Endothelial cell (in vitro differentiated cells): ENCODE measurements at places on chromosomes 6 and 20. TPM values are rescaled to one million over a fixed set of nuclear protein-coding genes. Genes with fewer than 3 reads are reported as not detected.

GRCh38 chr6:122068291-122068769 is 331.1 kb upstream of the HSF2 start:
- no peak for DNase-seq

DNA sequence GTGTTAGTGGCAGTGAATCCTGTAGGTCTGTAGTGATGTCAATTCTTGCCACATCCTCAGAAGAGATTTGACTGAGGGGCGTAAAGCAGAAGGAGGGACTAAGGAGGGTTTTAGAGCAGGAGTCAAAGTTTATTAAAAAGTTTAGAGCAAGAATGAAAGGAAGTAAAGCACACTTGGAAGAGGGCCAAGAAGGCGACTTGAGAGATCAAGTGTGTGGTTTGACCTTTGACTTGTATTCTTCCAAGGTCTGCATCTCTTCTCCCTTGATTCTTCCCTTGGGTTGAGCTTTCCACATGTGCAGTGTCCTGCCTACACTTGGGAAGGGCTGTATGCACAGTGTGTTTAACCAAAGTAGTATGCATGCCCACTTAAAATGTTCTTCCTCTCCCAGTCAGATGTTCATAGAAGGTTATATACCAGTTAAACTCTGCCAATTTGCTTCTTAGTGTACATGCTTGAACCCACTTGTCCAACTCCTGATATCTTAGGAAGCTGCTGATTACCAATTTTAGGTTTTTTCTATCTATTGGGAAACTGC is 627.6 kb downstream of the MMUT start:
- no peak for DNase-seq

GRCh38 chr20:24364482-24364881 is 104.9 kb upstream of the SYNDIG1 start:
- DNase-seq: no peak

DNA sequence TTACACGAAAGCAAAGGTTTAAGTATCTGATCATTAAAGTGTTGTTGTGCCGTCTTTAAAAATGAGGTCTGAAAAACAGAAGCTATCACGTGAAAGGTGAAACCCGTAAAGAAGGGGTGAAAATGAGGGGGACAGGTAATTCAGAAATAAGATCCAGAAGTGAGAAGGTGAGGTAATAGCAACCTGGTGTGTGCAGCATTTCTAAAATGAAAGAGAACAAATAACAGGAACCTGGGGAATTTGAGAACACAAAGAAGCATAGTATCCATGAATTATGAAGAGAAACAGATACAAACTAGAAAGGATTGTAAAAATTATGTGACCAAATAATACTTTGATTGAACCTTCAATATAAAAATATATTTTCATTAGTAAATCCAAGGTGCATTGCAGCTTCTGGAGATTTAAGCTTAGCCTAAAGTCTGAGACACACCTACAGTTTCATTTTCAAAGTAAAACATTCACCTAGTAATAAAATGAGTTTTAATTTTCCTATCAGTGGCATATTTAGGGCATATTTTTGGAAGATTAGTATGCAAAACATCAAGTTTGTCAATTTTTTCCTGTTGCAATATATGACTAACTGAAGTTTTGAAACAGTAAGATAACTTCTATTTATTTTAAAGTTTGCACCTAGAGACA is 1.4 kb downstream of the HEY2 start:
- no peak for DNase-seq

GRCh38 chr6:130425537-130425936 is 59.7 kb downstream of the TMEM200A start:
- no peak for DNase-seq

- no peak for DNase-seq
These were observed 45.6 kb upstream of the ARFGEF2 start for GRCh38 chr20:48875914-48876240.

- no peak for DNase-seq
These were observed 7.7 kb upstream of the AIF1 start for GRCh38 chr6:31607317-31607716.

GRCh38 chr6:18242062-18242851 is 22.1 kb downstream of the DEK start:
- no peak for DNase-seq

DNA sequence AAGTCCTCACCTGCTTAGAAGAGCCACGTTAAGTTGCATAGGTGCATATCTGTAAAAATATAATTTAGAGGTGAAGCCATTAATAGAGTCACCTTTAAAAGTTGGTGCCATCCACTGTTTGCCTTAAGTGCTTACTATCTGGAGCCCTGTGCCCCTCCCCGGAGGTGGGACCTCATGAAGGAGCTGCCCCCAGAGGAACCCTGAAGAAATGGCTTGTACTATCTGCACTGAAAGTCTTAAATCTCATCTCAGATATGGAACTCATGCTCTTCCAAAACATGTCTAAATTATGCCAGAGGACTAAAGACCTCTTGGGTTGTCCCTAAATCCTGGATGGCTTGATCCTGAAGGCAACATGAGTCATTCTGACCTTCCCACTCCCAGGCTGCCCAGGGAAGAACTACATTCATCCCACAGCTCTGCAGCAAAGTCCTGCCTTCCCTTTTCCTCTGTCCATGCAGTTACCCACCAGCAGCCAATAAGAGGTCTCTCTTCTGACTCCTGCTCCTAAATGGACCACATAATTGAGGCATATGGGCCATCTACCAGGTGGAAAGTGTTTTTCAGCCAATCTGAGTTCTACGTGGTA is 85.3 kb downstream of the ASXL1 start:
- DNase-seq: no peak

Gene LINC00237
- total RNA-seq: not detected

Gene TNFRSF6B
- not detected for total RNA-seq

Gene GNMT
- 0.59 TPM for total RNA-seq

DNA sequence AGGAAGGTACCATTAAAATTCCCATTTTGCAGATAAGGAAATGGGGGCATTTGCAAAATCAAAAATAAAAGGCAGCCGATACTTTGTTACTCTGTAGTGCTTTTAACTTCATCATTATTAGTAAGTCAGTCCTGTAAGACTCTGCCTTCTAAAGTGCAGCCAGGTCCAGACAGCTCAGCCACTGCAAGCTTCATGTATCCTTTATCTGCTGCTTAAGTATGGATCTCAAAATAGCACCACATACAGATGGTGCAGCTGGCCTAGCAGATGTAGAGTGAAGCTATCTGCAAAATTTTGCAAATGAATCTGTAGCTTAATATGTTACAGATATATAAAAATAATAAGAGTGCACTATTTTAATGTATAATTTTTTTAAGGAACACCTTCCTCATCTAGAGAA is 53.4 kb downstream of the NUS1 start:
- no peak for DNase-seq

- no peak for DNase-seq
These were observed 584.4 kb upstream of the CDH4 start for GRCh38 chr20:60667641-60668040.

DNA sequence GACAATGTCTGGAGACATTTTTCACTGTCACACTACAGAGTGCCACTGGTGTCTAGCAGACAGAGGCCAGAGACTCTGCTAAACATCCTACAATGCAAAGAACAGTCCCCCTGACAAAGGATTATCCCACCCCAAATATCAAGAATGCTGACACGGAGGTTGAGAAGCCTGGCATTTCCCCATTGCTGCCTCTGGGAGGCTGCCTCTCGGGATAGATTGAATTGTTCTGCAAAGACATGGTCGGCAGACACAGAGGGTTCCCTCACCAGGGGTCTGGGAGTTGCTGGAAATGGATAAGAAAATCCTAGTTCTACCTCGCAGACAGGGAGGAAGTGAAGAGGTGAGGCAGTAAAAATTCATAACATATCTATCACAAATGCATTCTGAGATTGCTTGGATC is 166.4 kb upstream of the AGPAT4 start:
- DNase-seq: no peak

Gene ADGRF4
- total RNA-seq: not detected

Gene ZHX3
- 20.9 TPM for total RNA-seq

Gene PCSK2
- 1.0 TPM for total RNA-seq

DNA sequence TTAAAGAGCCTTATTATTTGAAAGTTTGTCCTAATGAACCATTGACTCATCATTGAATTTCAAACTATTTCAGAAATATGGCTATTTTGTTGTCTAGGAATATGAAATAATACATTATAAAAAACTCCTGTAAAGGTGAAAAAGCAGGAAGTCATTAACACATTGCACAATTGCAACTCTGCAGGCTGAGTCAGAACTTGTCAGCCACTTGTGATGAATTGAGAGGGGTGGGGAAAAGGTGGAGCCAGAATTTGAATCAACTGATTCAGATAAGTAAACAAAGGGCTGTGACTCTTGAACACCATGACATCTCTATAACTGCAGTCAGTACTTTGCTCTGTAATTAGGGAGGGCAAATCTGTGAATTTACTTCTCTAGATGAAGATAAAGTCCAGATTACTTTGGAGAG is 6.0 kb downstream of the C6orf141 start:
- DNase-seq: no peak

- no peak for DNase-seq
These were observed 187.8 kb downstream of the SYNDIG1 start for GRCh38 chr20:24657196-24657595.

Gene SYCP2L
- total RNA-seq: 8.1 TPM

DNA sequence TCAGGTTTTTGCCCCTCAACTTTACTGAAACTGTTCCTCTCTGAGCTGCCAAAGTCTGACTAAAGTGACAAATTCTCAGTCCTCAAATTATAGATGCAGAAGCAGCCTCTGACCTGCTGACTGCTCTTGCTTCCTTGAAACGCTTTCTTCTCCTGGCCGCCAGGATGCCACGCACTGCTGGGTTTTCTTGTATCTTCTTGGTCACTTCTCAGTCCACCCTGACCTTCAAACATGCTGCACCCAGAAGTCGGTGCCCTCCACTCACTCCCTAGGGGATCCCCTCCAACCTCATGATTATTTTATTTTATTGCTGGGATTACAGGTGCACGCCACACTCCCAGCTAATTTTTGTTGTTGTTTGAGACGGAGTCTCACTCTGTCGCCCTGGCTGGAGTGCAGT is 24.7 kb downstream of the SYNJ2 start:
- no peak for DNase-seq

Gene RBM38
- 23.6 TPM for total RNA-seq

GRCh38 chr6:21325201-21325856 is 268.2 kb upstream of the SOX4 start:
- DNase-seq: no peak

DNA sequence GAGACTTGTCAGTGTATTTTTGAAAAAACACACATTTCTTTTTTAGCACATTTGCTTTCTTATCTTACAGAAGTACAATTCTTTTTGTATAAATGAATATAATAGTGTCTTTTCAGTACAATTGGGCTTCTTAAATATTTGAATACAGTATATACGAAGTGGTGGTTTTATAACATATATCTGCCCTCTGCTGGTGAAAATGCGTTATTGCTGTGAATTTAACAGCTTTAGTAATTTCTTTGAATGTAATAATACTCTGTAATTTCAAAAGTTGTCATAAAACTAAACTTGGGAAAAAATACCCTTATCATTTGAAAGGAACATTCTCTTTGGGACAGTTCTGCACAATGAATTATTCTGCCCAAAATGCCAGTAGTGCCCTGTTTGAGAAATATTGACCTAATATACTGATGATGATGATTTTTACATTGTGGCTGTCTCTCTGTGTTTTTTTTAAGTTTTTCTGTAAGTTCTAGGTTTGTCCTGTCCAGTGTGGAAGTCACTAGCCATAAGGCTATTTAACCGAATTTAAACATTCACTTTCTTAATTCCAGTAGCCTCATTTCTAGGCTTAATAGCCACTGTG is 19.0 kb downstream of the SMAP1 start:
- DNase-seq: no peak

- DNase-seq: no peak
These were observed 192.4 kb downstream of the BMP2 start for GRCh38 chr20:6959900-6960312.

Gene TEAD3
- 6.3 TPM for total RNA-seq

- DNase-seq: no peak
These were observed 1.6 kb downstream of the POLR1H start for GRCh38 chr6:30062471-30063178.

Gene SASH1
- 138 TPM for total RNA-seq

GRCh38 chr20:17628101-17628841 is 53.8 kb downstream of the RRBP1 start:
- no peak for DNase-seq

DNA sequence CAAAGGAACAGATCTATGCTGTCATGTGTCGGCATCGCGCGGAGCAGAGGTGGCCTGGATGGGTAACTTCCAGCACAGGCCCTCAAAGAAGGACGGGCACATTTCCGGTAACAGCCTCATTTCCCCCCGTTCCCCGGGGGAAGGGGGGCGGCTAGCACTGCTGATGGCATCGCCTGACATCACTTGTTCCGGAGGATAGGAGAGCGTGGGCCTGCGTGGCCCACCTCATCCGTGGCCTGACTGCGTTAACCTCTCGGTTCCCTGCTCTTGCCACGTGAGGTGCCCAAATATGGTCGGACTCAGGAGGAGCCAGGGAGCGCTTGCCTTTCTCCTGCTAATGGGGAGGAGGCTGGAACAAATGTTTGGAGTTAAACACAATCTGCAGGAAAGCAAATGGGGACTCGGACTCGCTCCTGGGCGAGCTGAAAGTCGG is at the start of gene AKAP12:
Gene AKAP12 (plus strand): TSS at position 365 of the 433 bp plus-strand sequence. CDS start 596 bp downstream, outside the sequence.
- DNase-seq: peak; percentile 32

DNA sequence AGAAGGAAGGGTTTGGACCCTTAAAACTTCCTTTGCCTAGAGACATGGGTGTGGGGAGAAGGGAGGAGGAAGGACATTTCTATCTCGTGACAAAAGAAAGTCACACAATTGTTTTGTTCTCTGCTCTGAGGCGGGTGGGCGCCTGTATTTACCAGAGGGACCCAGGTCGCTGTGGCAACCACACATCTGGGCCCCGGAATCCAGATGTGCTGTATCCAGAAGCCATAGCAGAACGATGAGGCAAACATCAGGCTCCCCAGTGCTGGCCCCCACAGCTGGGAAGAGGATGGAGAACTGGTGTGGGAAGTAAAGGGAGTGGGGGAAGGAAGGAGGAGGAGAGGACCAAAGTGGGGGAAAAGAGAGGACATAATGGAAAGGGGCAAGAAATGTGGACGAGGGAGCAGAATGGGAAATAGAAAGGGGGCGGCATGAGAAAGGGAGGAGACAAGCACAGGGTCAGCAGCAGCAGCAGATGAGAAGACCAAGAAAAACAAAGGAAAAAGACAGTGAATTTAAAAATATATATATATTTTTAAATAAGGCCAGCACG is 3.4 kb upstream of the TNXB start:
- no peak for DNase-seq

- DNase-seq: no peak
These were observed 1.7 kb downstream of the KCTD20 start for GRCh38 chr6:36444470-36444869.

DNA sequence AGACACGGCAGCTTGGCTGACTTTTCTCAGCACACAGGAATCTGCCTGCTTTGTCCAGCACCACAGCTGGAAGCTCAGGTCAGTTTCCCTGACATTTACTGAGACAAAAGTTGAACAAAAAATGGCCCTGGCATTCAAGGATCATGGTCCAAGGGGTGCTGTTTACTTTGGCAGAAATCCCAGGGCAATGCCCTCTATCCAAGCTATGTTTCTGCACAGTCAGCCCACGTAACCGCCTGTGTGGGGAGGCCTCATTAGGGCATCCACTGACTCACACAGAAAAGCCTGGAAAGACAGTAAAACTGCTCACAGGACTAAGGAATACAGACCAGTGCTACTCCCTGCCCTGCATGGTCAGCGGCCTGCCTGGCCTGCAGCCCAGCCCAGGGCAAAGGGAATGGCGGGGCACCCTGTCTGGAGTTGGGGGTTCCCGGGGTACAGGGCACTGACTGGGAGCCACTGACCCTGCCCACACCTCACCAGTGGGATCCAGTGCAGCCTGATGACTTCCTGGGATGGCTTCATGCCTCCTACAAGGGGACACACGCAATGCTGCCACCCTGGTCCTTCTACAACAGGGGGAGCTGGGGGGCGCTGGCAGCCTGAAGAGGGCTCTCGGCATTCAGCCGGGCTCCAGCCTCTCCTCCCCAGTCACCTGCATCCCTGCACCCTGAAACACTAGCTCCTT is 77.1 kb downstream of the NINL start:
- DNase-seq: no peak
